Myocyte (in vitro differentiated cells): ENCODE measurements at places on chromosomes 4 and X. TPM values are rescaled to one million over a fixed set of nuclear protein-coding genes. Genes with fewer than 3 reads are reported as not detected.
A peak's percentile ranks its signal among the peaks of the same experiment; 100 is the strongest.

IL2RG gene
- total RNA-seq: 3.4 and 12.2 TPM in 2 replicates

CTAG1B gene
- not detected in 2 replicates for total RNA-seq

PRR32 gene
- 0.26 TPM in 1 of 2 replicates, not detected in the other for total RNA-seq

LRCH2 gene
- total RNA-seq: not detected in 2 replicates

DTHD1 gene
- not detected in 2 replicates for total RNA-seq

TGIF2LX gene
- not detected in 2 replicates for total RNA-seq

CYLC1 gene
- total RNA-seq: not detected in 2 replicates

DCX gene
- not detected in 2 replicates for total RNA-seq

NAAA gene
- total RNA-seq: 41.4 and 49.4 TPM in 2 replicates

- peak; percentile 46 for DNase-seq
Measured at GRCh38 chr4:105714071-105714521, 5.5 kb downstream of the GSTCD start.

GRCh38 chr4:55001538-55001937 lies 123.9 kb downstream of the KDR start:
- peak; percentile 10 for DNase-seq

GRCh38 chr4:176191974-176192373 lies 3.4 kb downstream of the SPATA4 start:
- DNase-seq: peak; percentile 52

- no peak for DNase-seq
Measured at GRCh38 chr4:101660607-101661006, 129.9 kb upstream of the BANK1 start.

- DNase-seq: no peak
Measured at GRCh38 chrX:49725923-49726904, 30.4 kb upstream of the PAGE1 start.

GRCh38 chr4:40750461-40751258 lies 905 bp downstream of the NSUN7 start:
- DNase-seq: peak; percentile 2

DNA sequence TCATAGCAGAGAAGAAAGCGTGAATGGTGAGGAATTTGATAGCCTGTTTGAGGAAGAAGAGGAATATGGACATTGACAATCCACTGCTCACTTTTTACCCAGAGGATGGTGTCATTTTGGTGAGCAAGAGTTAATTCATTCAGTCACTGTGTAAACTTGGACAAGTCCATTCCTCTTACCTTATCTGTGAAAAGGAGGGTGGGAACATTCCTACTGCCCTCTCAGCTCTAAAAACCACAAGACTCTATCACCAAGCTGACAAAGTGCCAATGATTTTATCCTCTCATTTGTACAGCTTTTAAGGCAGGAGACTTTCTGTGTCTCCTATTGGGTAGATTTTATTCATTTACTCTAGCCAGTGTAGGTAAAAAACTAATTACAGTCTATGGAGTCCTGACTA lies 103.8 kb downstream of the LUZP4 start:
- peak; percentile 21 for DNase-seq

- peak; percentile 18 for DNase-seq
Measured at GRCh38 chrX:109684136-109684535, 48.9 kb downstream of the ACSL4 start.

- no peak for DNase-seq
Measured at GRCh38 chrX:9338986-9339385, 125.9 kb upstream of the TBL1X start.

DNA sequence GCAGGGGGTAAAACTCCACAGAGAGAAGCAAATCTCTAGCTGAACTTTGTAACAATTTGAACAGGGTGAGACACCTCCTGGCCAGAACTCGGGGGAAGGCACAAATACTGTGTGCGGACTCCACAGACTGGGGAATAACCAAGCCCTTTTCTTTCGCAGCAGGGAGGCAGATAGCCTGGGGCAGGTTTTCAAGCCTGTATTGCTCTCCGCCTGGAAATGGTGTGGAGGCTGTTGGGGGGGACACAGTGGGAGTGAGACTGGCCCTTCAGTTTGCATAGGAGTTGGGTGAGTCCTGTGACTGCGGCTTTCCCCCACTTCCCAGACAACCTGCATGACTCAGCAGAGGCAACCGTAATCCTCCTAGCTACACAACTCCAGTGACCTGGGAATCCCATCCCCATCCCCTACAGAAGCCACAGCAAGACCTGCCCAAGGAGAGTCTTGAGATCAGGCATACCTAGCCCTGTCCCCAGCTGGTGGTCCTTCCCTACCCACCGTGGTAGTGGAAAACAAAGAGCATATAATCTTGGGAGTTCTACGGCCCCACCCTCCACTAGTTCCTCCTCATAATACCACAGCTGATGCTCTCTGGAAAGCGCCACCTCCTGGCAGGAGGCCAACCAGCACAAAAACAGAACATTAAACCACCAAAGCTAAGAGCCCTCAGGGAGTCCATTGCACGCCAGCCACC lies 12.9 kb upstream of the SMPX start:
- no peak for DNase-seq

DNA sequence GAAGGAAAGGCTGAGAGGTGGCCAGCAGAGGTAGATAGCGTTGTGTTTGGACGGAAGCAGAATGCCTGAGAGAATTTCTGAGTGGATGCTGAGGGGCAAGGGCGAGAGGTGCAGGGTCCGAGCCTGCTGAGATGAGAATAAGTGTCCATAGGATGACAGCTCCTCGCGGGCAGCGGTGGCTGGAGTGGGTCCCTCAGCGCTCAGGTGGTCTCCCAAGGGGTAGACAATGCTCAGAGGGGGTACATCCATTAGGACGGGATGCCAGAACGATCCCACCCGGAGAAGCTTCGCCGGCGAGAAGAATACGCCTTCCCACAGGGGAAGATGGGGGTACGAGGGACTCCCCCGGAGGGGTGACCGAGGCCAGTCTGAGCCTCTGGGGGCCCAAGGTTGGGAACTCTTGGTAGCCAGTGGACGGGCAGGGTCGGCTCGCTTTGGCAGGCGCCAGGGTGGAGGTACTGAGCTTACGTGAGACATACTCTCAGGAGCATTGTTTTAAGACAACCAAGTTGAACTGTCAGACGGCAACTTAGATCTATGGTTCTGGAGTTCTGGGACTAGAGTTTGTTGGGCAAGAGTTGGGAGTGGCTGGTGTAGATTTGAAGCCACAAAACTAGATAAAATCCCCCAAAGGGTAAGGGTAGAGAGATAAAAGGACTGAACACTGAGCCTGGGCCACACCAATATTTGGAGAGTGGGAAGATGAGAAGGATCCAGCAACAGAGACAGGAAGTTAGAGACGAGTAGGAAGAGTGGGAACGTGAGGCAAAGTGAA lies 15.8 kb downstream of the BRCC3 start:
- no peak for DNase-seq

DNA sequence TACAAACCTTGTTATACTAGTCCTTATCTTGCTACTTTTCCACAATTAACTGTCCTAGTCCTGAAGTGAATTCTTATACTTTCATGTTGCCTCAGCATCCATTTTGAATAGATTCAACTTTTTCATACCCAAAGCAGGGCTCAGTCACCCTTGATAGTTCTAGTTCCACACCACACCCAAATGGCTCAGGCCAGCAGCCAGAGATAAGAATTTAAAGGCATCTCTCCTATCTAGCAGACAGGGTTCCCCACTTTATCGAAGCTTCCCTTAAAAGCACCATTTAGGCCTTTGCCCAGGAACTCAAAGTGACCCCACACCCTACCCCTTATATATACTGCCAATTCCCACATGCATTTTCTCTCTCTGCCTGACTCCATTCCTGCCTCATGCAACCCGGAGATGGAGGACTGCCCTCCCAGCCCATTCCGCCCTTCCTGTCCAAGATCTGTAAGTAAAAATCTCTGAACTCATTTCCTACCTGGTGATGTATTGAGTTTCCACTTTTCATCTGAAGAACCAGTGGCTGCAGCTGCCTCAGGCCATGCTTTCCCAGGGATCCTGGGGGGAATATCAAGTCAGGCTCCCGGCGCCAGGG lies 63.7 kb upstream of the TXK start:
- no peak for DNase-seq

DNA sequence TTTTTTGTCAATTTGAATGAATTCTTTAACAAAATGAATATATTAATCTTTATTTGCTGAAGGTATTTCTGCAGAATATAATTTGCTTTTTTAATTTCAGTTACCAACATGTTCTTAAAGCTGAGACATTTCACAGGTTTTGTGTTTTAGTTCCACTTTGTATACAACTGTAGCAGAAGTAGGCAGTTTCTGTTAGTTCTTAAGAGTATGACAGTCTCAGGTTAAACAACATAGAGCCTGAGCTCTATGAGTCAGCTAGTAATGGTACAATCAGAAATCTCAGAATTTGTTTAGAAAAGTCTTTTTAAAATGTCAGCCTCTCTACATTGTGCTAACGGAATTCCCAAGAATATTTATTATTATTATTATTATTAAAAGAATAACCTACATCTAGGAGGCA lies 50.4 kb downstream of the GSTCD start:
- no peak for DNase-seq

DNA sequence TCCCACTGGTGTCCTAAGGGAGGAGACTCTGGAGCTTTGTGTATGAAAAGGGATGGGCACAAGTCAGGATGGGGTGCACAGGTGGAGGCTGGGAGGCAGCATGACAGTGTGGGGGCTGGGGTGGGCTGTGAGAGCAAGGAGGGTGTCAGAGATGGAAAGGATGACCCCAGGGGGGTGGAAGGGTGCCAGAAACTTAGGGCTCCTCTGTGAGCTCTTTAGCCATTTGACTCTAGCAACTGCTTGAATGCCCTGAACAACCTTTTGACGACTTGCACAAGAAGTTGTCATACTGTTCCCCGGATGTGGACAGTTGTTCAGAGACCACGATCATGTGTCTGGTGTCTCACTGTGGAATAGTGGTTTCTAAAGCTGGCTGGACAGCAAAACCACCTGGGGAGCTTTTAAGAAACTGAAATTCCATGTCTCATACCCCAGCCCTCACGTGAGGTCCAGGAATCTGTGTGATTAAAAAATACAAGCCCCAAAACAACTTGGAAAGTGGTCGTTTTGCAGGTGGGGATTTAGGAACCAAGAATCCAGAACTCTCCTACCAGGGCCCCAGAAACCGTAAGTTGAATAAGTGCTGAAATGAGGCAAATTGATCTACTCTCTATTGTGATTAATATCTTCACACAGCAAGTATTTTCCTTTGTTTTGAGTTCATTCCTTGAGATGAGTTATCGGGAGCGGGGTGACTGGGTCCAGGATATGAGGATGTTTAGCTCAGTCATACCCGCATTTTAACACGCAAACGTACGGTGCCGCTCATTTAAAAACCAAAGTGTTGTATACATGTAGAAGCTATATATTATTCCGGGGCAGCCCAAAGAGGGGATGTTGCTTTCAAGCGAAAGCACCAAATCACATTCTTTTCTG lies 3.4 kb downstream of the RHOH start:
- DNase-seq: peak; percentile 86

DNA sequence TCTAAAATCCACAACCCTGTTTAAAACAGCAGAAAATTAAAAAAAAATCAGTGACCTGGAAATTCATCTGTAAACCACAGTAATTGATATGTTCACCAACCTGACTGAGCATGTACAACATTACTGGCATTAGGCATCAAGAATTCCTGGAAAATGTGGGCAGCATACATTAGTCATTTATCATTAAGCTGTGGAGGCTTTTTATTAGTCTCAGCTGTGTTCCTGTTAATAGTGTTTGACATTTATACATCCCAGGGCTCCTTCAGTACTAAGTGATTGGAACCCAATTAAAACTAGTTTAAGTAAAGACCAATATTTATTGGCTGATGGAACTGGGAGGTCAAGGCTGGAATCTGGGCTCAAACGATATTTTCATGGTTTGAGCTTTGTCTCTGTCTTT lies 227.3 kb upstream of the GIMD1 start:
- DNase-seq: no peak

- no peak for DNase-seq
Measured at GRCh38 chr4:81135501-81135900, 79.5 kb downstream of the PRKG2 start.

DNA sequence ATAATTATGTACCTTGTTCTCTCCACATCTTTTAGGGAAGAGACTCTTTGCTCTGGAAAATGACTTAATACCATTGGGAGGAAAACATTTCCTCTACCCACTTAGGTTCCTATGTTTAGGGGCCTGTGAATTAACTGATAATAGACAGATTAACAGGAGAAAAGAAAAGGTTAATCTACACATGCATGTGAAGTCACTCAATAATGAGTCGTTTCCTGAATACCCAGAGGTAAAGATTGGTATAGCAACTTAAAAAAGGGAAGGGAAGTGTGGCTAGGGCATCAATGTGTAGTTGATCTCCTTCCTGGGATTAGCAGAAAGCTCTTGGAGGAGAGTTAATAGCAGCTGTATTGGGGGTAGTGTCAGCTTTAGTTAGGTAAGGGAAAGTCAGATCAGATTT lies 419.5 kb upstream of the ATOH1 start:
- DNase-seq: no peak

GRCh38 chr4:185542626-185543315 lies 7.5 kb upstream of the PDLIM3 start:
- peak; percentile 91 for DNase-seq

GRCh38 chrX:120499301-120500072 lies 30.4 kb upstream of the LAMP2 start:
- DNase-seq: no peak

- no peak for DNase-seq
Measured at GRCh38 chr4:4480205-4480604, 61.6 kb downstream of the STX18 start.

GRCh38 chr4:187124331-187124730 lies 400.7 kb upstream of the FAT1 start:
- DNase-seq: no peak

GRCh38 chr4:79177388-79177787 lies 148.5 kb downstream of the NAA11 start:
- no peak for DNase-seq

GRCh38 chr4:163554870-163555465 lies 60.5 kb downstream of the TMA16 start:
- peak; percentile 47 for DNase-seq

- no peak for DNase-seq
Measured at GRCh38 chr4:33357121-33357520, 2637.0 kb downstream of the PCDH7 start.
